Suppressor macrophage treated with lipopolysaccharide for 4 hours (primary cell): ENCODE measurements at places on chromosomes 2 and 18.

DNA sequence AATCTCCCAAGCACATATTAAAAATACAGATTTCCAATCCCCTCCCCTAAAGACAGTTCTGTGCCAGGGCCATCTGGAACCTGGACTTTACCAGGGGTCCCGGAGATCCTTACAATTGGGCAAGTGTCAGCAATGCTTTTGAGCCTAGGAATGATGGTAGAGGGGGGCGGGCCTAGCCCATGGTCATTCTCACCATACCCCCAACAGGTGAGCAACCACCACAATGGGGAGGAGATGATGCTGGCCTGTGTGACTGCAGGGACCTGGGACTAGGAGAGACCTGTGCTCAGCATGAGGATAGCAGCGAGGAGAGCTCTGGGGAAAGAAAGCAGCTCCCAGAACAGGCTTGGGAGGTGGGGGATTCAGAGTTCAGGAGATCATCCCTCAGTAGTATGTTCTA, 13.9 kb upstream of the ASAP2 start:
- no peak for DNase-seq

DNA sequence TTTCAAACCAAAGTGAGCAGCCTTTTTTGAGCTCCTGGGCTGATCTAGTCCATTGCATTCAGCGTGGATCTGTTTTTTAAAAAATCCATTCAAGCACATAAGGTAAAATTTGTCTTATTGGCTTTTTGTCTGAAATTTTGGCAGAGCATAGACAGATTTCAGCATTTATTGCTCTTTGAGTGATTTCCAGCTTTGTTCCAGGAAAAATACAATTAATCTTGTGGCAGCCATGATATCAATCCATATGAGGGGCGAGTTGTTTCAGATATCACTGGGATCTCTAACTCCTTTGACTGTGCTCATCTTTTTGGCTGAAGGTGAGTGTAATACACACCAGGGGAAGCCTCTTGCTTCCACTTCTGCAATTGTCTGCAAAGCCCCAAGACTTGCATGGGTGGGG, 523.9 kb downstream of the SLC4A3 start:
- DNase-seq: no peak

- DNase-seq: peak; percentile 22
These were observed 117.0 kb downstream of the ZBTB7C start for GRCh38 chr18:48292229-48292628.

DNA sequence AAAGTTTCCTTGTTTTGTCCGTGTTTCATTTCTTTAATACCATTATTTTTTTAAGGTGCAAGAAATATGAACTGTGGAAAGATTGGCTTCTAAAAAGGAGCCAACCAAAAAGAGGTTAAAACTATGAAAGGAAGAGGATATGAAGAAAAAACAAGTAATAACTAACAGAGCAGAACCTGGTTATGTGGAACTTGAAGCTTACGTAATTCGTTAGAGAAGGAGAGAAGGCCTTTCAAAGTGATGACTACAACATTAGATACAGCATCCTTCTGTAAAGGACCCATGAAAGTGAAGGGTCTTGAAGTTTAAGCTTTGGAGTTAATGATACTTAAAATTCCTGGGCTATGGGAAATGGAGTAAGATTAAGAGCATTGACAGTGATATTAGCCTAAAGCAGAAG, 84.5 kb downstream of the ANKRD12 start:
- DNase-seq: no peak

GRCh38 chr18:31942291-31942998, 483 bp downstream of the TRAPPC8 start:
- peak; percentile 76 for DNase-seq

DNA sequence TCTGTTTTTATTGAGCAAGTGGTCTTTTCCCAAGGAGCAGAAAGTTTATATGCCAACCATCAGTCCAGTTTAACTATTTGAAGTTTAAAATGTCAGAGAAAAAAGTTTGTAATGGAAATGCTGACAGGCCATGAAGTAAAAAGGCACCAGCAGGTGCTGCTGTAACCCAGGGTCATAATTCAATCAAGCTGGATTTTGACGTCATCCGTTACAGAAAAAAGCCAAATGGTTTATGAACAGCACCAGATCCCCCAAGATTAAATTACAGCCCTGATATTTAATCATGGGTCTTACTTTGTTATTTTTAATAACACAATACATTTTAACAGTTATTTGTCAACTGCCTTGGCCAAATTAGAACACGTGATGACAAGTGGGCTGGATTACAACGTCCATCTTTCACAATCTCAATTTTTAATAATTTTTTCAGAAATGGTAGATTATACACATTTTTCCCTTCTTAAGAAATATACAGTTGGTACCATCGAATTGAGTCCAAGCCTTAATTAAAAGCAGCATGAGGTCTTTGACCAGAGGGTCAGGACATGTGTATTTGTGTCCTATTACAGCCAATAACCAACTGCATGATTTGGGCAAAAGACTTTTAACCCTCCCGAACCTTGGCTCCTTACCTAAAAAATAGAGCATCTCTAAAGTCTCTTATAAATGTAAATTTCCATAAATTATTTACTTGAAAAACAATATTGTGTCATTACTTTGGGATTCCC, 10.0 kb downstream of the TCF4 start:
- peak; percentile 4 for DNase-seq

DNA sequence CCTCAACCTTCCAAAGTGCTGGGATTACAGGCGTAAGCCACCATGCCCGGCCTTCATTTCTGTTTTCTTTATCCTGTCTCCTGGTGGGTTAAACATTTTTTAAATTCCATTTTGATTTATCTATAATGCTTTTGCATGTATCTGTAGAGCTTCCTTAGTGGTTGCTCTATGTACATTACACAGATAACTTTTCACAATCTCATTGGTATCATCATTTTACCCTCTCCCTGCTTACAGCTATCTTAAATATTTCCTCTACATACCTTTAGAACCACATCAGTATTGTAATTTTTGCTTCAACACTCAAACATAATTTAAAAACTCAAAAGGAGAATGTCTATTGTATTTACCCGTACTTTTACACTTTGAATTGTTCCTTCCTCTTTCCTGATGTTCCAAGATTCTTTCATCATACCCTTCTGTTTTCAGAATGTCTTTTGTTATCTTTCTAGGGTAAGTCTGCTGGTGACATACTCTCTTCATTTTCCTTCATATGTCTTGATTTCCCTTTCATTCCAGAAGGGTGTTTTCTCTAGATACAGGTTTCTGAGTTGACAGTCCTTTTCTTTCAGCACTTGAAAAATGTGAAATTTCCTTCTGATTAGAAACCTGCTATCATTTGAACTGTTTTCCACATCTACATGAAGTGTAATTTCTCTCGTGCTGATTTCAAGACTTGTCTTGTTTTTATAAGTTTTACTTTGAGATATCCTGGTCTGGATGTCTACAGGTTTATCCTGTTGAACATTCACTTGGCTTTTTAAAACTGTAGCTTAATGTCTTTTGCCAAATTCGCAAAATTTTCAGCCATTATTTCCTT, 21.9 kb downstream of the PPP3R1 start:
- peak; percentile 36 for DNase-seq

GRCh38 chr2:236968880-236969534, 116.7 kb upstream of the COPS8 start:
- DNase-seq: no peak

DNA sequence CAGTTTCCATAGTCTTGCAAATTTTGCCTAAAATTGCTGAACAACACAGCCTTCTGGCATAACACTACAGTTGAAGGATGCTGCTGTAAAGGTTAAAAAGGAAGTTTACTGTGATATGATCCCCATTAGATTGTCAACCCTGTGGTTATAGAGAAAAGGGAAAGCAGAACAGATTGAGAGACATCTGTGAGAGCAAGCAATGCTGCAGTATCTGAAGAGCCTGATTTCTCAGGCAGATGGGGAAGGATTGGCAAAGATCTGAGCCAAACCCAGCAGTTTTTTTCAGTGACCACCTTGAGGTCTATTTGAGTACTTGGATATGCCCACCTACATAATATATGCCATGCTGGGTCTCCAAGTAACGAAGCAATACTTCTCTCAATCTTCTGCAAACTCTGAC, 8.5 kb upstream of the ST8SIA3 start:
- no peak for DNase-seq

DNA sequence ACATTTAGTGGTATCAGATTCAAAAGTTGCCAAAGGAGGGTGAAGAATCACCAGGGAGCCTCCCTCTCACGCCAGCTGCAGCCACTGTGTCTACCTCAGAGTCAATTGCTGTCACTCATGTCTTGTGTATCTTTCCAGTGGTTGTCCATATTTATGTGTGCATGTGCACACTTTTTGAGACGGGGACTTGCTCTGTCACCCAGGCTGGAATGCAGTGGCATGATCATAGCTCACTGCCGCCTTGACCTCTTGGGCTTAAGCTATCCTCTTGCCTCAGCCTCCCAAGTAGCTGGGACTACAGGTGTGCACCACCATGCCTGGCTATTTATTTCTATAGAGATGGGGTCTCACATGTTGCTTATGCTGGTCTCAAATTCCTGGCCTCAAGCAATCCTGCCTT, 4.0 kb downstream of the MOCOS start:
- DNase-seq: no peak

DNA sequence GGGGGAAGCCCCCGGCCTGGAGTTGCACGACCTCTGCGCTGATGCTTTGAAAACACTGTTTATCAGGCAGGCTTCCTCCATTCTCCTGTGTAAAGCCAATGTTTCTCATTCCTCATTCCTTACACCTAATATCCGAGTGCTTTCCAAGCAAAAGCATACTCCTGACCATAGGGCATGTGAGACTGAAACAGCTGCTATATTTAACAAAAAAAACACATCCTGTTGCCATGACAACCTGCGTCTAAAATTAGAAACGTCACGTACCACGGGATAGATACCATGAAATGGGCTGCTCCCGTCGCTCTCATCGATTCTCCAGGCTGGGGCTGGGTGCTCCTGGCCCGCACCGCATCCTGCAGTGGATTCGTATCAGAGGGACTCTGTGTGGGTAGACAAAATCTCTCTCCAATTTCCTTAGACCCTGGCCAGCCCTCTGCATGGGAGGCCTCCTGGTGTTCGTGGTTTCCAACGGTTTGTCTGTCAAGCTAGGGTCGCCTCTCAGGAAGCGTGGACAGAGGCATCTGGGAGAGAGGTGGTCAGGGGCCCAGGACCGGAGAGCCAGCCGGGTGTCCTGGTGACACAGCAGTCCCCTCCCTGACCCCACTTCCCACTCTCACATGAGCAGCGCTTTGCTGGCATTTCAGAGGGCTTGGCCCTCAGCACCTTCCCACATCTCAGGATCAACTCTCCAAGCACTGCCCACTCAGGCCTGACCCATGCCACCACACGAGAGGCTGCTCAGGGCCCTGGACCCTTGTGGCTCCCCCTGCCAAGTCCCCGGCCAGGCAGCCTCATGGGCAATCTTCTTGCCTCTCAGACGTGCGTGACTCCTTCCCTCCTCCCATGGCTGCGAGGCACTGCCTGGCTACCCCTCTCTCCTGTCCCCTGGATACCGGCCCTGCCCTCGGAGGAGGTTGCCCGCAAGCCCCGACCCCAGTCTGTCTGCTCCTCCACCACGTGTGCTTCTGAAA, 268.1 kb downstream of the NDUFA10 start:
- DNase-seq: peak; percentile 51

GRCh38 chr2:216504376-216504762, 5.7 kb downstream of the RPL37A start:
- no peak for DNase-seq

- DNase-seq: no peak
These were observed 22.7 kb downstream of the CYB5A start for GRCh38 chr18:74268933-74269620.

GRCh38 chr2:47062681-47063537, 92.2 kb downstream of the STPG4 start:
- DNase-seq: no peak

DNA sequence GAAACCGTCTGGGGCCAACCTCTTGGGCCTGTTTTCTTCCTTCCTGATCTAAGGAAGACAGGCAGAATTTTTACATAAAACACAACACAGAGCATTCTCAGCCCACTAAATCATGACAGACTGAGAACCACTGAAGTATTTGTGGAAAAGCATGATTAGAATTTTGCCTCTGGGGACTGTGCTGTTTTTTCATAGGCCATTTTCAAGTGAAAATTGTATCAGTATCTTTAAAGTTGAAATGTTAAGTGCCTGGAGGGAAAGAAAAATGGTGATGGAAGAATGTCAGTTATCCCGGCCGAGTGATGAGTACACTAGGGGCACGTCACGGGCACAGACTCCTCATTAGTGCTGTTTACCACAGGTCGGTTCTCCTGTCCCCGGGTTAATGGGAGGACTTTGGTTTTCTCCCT, 36.9 kb downstream of the EHD3 start:
- no peak for DNase-seq

GRCh38 chr2:55962915-55963314, 39.3 kb upstream of the EFEMP1 start:
- no peak for DNase-seq

GRCh38 chr2:200320991-200321390, 14.5 kb downstream of the SPATS2L start:
- DNase-seq: no peak

DNA sequence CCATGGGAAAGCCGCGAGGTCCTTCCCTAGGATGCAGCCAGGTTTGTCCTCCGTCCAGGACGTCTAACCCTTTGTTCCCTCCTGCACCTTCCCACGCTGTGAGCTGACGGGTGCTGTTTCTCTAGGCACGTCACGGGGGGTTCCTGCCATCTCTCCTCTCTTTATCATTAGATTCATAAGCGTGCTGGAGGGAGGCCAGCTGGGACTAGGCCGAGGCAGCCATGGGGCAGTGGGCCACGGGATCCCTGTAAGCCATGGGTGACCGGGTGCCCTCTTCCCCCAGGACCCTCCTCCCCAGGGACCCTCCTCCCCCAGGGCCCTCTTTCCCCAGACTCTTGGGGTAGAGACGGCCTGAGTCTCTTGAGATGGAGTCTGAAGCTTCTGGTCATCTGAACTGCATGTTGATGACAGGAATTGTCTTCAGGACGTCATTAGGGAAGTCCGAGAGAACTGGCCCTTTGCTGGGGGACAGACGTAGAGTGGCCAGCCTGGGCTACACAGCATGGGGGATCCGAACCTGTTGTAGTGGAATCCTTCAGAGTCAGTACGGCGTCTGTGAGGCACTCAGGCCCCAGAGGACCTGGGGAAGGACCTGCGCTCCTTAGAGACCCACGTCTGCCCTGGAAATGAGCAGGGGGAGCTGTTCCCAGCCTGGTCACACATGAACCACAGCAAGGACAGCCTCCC, 108.1 kb downstream of the TPO start:
- DNase-seq: no peak

GRCh38 chr2:218557941-218558340, 10.2 kb downstream of the USP37 start:
- peak; percentile 58 for DNase-seq

GRCh38 chr2:186431306-186431705, 54.8 kb upstream of the ZC3H15 start:
- no peak for DNase-seq
